ENCODE measurements at places on chromosomes 2 and 18.

DNA sequence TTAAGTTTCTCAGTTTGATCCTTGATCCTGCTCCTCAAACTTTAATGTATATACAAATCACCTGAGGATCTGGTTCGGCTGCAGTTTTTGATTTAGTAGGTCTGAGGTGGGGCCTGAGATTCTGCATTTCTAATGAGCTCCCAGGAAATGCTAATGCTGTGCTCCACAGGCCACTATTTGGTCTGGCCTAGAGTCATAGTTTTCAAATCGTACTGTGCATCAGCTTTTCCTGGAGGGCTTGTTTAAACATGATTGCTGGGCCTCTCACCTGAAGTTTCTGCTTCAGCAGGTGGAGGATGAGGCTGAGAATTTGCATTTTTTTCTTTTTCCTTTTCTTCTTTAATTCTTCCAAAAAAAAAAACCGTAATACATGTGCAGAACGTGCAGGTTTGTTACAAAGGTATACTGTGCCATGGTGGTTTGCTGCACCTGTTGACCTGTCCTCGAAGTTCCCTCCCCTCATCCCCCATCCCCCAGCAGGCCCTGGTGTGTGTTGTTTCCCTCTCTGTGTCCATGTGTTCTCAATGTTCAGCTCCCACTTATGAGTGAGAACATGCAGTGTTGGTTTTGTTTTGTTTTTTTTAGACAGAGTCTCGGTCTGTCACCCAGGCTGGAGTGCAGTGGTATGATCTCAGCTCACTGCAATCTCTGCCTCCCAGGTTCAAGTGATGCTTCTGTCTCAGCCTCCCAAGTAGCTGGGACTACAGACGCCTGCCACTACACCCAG, 42.2 kb upstream of the CD28 start:
- no peak for DNase-seq

- no peak for DNase-seq
Observed at GRCh38 chr18:21177822-21178221, 64.2 kb upstream of the GREB1L start.

- no peak for DNase-seq
Observed at GRCh38 chr2:238894226-238894949, 46.5 kb downstream of the TWIST2 start.

GRCh38 chr2:86360776-86361175, 23.4 kb upstream of the REEP1 start:
- no peak for DNase-seq

GRCh38 chr2:194105358-194105757, 1551.7 kb upstream of the SLC39A10 start:
- no peak for DNase-seq

DNA sequence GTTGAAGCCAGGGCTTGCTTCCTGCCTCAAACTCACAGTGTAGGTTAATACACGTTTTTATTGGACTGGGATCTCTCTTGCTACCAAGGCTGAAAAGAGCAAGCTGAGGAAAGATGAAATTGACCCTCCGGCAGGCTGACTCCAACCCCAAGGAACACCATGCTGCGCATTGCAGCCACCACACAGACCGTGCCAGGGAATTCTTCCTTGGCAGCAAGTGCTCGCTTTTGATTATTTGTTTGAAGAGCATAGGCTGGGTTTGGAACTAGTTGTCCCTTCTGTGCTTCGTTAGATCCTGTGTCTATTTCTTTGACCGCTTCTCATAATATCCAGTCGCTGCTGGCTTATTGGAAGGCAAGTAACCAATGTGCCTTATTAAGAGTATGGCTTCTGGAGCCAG, 34.4 kb upstream of the DARS1 start:
- DNase-seq, result no peak

DNA sequence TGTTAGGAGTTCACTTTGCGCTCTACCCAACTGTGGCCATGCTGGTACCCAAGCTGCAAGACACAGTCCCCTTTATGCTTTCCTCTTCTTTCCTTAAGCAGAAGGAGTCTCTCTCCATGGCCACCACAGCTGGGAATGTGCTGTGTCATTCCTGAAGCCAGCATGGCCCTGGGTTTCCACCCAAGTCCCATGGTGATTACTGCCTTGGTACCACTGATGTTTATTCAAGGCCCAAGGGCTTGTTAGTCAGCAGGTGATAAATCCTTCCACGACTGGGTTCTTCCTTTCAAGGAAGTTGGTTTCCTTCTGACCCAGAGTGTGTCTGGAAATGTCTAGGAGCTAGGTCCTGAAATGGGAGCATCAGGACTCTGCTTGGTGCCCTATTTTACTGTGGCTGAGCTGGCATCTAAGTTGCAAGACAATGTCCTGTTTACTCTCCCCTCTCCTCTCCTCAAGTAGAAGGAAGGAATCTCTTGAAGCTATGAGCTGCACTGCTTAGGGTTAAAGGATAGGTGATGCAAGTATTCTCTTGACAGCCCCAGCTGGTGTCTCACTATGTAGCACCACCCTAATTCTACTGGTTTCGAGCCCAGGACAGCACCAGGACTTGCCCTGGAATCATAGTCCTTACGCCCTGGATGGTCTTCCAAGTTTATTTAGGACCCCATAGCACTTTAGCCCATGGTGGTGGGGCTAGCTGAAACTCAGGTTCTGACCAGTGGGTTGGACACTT, 18.7 kb upstream of the NUP35 start:
- no peak for DNase-seq

DNA sequence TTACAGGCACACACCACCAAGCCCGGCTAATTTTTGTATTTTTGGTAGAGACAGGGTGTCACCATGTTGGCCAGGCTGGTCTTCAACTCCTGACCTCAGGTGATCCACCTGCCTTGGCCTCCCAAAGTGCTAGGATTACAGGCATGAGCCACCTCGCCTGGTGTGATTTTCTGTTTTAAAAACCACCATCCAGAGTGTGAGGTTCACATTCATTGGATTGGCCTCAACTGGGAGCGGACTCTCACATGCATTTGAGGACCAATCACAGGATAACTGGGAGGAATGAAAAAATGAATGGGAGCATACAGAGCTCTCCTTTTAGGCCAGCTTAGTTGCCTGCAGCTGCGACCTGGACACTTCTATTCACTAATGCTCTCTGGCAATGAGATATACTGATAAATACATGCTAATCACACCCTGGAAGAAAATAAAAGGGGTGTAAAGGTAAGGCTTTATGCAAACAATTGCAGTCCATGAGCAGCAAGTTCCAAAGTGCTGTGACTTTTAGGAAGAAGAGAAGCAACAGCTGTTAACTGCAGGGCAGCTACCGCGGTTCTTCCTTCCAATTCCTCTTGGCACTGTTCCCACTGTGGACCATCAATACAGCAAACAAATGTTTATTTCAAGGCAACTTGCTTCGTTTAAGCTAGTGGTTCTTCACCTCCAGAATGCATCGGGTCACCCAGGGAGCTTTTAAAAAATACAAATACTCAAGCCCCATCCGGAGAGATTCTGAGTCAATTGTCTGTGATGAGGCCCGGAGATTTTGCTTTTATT, 49.5 kb upstream of the FZD5 start:
- DNase-seq, result no peak

DNA sequence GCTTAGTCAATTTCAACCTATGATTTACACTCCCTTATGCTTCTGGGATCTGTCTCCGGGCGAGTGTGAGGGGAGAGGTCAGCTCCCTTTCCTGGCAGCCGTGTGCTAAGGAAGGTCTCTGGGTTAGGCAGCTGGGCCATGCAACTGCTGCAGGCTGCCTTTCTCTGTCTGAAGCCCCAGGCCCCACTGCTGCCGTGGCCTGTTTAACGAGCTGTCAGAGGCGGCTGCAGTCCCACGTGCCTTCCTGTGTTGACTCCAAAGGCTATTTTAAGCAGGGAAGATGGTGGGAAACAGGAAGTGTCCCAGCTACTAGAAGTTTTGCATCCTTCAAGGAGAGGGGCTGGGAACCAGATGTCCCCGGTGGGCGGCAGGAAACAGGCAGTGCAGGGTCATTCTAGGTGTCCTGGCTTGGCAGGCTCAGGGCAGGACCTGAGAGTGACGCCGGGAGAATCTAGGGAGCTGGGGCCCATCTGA, 186.4 kb downstream of the TNS1 start:
- no peak for DNase-seq

DNA sequence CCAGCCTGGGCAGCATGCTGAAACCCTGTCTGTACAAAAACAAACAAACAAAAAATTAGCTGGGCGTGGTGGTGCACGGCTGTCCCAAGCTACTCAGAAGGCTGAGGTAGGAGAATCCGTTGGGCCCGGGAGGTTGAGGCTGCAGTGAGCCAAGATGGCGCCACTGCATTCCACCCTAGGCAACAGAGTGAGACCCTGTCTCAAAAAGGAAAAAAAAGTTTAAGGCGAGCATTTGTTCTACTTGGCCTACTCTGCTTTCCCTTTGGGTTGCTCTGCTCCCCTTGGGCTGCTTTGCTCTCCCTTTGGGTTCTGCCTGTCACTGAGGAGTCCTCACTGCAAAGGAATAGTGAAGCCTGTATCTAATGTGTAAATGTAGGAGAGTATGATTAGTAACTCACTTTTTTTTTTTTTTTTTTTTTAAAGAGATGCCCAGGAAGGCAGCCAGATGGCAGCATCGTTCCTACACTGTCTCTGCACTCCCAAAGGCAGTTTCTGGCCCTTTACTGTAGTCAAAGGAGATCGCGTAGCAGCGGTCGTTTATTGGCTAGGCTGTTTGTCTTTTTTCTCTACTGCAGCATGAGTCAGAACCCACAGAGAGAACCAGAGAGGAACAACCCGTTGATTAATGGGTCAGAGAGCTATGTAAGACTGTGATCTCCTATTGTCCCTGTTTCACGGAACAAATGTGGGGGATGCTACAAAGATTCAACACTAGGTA, 118.3 kb upstream of the CWC22 start:
- DNase-seq, result peak; percentile 0

DNA sequence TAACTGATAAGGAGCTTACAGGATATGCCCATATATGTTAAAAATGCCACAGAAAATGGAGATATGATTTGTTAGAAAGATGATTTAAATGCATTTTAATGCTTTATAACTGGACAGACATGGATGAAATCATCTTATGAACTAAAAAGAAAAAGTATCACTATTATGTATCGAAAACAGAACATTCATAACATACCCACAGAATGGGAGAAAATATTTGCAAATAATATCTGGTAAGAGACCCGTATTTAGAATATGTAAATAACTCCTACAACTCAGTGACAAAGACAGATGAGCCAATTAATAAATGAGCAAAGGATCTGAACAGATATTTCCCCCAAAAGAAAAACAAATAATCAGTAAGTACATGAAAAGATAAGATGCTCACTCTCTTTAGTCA, 24.3 kb upstream of the MGAT5 start:
- DNase-seq, result no peak

Data from effector CD8-positive, alpha-beta T cell (primary cell).